ENCODE measurements at places on chromosomes 16 and 17. TPM values are rescaled to one million over a fixed set of nuclear protein-coding genes. Genes with fewer than 3 reads are reported as not detected.

Gene CCL3
- total RNA-seq: 34.3 TPM

Gene ST6GALNAC1
- 3.0 TPM for total RNA-seq

Gene KRT12
- total RNA-seq: not detected

Gene HOXB5
- total RNA-seq: not detected

Gene CFAP97D1
- not detected for total RNA-seq

Gene CBFA2T3
- 0.76 TPM for total RNA-seq

Gene RPAIN
- total RNA-seq: 49.1 TPM

Gene C16orf92
- total RNA-seq: not detected

Gene GALNS
- 50.3 TPM for total RNA-seq

Gene PTX4
- not detected for total RNA-seq

Data from activated naive CD4-positive, alpha-beta T cell treated with anti-CD3 and anti-CD28 coated beads, Interleukin-2, amount 50 U/mL, for 72 hours (primary cell).